ENCODE measurements at places on chromosomes 4 and X. TPM values are rescaled to one million over a fixed set of nuclear protein-coding genes. Genes with fewer than 3 reads are reported as not detected.
A peak's percentile ranks its signal among the peaks of the same experiment; 100 is the strongest.

The NEXMIF gene
- total RNA-seq: 0.28 TPM

- no peak overlapping the region for H3K27ac ChIP-seq
- H3K36me3 ChIP-seq: no peaks in the 10 kb centered on the region
- H3K4me1 ChIP-seq: no peaks in the 10 kb centered on the region
- no peaks in the 10 kb centered on the region for H3K27me3 ChIP-seq
- no peak for DNase-seq
Observed at GRCh38 chrX:3124031-3124430, 82.8 kb downstream of the ARSF start.

GRCh38 chrX:1391707-1392375 is at the start of gene SLC25A6:
Gene SLC25A6 (minus strand): TSS chrX:1392113. CDS start chrX:1392009, 104 bp downstream.
- peaks cover 69% of the 10 kb centered on the region for H3K4me1 ChIP-seq
- DNase-seq: peak; percentile 99

GRCh38 chrX:103640401-103641155 is 11.8 kb downstream of the TCEAL1 start:
- H3K36me3 ChIP-seq: no peaks in the 10 kb centered on the region
- peaks cover 3% of the 10 kb centered on the region for H3K27me3 ChIP-seq
- no peaks in the 10 kb centered on the region for H3K4me1 ChIP-seq
- no peak overlapping the region for H3K4me3 ChIP-seq
- DNase-seq: no peak
- H3K27ac ChIP-seq: no peak overlapping the region
